ENCODE measurements at places on chromosomes 7 and 10.

DNA sequence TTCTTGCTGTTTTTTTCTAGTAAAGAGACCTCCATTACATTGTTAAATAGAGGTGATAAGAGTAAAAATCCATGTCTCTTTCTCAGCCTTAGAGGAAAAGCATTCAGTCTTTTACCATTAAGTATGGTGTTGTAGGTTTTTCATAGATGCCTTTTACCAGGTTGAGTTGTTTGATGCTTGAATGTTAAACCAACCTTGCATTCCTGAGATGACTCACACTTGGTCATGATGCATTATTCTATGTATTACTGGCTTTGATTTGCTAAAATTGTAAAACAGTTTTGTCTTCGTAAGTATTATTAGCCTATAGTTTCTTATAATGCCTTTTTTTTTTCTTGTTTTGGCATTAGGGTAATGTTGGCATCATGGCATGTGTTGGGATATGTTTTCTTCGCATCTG, 90.0 kb downstream of the ANKRD61 start:
- no peak for DNase-seq

DNA sequence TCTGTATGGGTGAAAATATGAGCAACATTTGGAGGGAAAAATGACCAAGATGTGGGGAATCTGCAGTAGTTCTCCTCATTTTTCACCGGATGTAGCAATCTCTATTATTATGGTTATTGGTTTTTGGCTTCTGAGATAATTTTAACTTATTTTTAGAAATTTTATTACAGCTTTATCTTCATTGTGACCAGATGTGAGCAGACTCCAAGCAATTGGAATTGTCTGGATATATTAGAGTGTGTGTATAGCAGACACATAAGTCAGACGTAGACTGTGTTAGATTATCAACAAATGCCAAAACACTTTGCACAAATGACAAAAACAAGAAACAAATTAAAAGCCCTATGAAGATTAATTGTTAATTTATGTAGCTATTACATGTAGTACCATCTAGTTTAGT, 249.1 kb downstream of the DNAJB9 start:
- no peak for DNase-seq

DNA sequence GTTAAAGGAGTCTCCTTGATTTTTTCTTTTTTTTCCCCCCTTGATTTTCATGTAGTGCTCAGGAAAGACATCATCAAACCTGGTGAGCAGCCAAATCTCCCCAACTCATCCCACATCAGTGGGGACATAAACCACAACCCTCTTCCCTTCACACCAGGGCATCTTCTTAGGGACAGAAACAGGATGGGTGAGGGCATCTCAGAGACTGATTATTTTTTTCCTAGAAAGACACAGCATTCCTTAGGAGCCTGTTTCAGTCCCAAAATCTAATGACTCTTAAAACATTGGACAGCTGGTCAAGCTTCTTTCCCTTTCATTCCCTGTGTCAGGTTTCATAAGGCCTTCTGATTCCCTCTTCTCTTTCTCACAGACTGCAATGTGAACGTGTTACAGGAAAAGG, 31.5 kb upstream of the GSAP start:
- no peak for DNase-seq

DNA sequence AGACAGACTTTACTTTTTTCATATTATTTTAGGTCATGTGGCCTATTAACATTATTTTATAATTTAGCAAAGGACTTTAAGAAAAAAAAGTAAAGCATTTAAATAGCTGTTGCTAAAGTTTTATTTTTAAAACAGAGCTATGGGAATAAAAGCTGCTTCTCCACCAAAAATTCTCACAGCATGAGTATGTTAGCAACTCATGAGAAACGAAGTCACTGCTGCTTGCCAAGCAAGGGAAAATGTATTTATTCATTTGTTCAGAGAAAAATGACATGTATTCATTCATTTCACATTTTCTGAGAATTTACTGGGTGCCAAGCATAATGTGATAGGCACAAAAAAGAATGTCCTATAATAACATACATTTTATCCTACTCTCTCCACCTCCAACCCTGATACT, 5.1 kb downstream of the LRRC72 start:
- peak; percentile 18 for DNase-seq

DNA sequence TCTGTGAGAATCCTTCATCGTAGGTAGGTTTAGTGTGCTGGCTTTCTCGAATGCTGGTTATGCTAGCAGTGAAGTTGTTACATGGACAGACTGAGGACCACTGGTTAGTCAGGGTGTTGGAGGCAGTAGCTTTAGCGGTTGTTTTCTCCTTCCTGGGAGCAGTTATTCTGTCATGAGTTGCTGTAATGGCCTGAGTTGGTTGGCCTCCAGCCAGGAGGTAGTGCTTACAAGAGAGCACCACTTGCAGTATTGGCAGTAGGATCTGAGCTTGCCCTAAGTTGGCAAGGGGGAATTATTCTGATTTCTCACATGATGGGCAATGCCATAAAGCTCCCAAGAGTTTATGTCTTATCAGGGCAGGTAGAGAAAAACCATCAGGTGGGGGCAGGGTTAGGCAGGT, 58.0 kb downstream of the IPMK start:
- DNase-seq = no peak

DNA sequence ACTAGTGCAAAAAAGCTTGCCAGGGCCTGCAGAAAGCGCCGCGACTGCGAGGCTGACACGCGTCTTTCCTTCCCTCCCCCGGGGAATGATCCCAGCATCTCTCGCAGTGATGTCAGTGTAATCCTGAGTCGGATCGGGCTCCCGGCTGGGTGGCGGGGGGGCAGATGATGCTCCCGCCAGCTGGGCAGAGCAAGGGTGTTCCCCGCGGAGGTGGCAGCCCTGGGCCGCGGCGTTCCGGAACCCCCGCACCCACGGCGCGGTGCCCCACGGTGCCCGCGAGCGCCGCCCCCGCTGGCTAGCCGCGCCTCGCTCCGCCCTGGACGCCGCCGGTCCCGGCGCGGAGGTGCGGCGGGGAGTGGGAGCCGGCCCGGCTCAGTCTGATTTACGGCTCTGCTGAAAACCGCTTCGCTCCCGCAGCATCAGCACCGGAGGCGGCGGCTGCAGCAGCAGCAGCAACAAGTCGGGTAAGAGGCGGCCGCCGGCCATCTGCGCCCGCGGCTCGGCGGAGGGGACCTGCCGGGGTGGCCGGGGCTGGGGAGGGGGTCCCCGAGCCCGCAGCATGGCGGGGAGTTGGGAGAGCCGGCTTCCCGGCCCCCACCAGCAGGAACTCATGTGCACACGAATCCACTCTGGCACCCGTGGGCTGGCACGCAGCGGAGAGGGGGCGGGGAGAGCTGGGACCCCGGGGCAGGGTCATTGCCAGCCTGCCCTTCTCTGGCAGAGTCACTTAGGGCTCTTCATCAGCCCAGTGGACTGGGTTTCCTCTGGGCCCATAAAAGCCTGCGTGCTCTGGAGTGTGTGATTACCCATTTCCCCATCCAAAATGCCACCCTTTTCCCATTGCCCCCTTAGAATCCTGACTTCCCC, at the start of gene ZNF365:
Gene ZNF365 (plus strand): TSS at position 375 of the 867 bp plus-strand sequence. CDS start 1,825 bp downstream, outside the sequence.
- peak; percentile 10 for DNase-seq

- DNase-seq = no peak
Observed at GRCh38 chr7:87202705-87203104, 16.8 kb downstream of the TMEM243 start.

DNA sequence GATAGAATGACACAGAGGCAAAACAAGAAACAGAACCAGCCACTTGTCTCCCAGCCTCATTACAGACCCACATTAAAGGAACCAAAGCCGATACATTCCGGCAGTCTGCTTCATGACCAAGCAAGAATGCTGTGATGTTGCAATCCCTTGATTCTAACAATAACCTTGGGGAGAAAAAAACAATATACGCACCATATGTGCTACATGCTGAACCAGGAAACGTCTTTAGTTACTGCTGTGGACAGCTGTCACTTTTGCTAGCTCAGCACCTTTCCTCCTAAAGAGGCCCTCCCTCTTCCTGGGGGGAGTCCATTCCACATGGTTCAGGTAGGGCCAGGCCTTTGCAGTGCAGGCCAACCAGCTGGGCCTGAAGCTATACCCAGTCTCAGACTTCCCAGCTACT, 79.1 kb downstream of the PRTFDC1 start:
- DNase-seq = peak; percentile 69

GRCh38 chr10:121155742-121156474, 304.7 kb downstream of the WDR11 start:
- DNase-seq = no peak

DNA sequence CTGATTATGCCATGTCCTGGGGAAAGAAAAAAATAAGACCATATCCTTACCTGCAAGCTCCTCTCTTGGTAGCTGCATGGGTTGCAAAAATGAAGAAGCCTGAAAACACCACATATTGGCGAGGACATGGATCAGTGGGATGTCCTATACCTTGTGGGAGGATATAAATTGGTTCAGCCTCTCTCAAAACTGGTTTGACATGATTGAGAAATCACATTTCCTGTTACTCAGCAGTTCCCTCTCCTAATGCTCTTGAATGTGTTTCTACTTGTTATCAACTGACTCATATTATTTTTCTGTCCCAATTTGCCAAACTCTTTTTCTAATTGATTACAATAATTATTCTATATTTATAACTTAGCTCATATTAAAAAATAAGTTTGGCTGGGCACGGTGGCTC, 380.2 kb downstream of the EXOC4 start:
- DNase-seq = peak; percentile 28

GRCh38 chr10:59954296-59954695, 47.9 kb upstream of the CCDC6 start:
- DNase-seq = no peak

- peak; percentile 24 for DNase-seq
Observed at GRCh38 chr7:4621396-4621795, 60.7 kb upstream of the FOXK1 start.

DNA sequence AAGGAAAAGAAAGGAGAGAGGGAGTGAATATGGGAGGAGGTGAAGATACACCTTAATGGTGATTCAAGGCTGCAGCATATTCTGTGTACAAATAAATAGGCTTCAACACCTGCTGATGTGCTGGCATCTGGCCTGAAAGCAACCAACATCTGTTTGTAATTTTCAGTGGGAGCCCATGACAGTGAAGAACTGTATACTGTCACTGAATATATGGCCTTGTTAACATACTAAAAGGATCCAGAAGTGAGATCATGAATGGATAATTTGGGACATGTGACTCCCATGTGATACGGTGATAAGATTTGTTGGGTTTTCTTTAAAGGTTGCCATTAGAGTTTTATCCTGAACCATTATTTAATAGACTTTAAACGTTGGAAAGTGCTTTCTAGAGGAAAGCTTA, 459.3 kb downstream of the CNTNAP2 start:
- no peak for DNase-seq

GRCh38 chr7:68793513-68793912, 804.8 kb upstream of the AUTS2 start:
- no peak for DNase-seq

DNA sequence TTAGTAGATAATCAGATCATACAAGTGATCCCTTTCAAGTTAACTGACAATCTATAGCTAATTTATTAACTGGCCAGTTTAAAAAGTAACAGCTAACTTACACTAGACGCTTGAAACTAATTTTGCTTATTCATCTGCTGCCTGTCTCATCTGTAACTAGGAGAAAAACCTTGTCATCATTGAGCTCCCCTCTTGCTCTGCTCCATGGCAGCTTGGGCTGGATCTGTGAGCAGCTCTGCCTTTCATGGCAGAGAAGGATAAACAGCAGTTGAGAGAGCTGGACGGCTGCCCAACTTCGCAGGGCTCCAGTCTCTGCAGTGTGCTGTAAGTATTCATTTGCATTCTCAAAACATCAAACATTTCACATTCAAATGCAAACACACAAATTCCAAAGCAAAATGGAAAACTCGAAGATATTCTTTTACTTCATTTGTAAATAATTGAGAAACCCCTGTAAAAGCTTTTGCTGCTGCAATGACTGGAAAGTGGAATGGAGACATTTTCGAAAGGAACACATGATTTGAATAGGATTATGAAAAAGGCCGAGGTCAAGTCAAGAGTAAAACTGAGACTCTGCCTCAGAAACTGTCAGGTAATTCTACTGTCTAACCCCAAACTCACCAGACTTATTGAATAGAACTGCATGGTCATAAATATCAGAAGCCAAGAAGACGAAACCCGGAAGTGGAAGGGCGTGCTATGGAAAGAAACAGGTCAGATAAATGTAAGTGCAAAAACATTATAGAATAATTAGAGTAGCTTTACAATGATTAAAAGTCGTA, 17.6 kb downstream of the SLC35B4 start:
- no peak for DNase-seq

- no peak for DNase-seq
Observed at GRCh38 chr10:124278356-124278755, 140.4 kb downstream of the OAT start.

DNA sequence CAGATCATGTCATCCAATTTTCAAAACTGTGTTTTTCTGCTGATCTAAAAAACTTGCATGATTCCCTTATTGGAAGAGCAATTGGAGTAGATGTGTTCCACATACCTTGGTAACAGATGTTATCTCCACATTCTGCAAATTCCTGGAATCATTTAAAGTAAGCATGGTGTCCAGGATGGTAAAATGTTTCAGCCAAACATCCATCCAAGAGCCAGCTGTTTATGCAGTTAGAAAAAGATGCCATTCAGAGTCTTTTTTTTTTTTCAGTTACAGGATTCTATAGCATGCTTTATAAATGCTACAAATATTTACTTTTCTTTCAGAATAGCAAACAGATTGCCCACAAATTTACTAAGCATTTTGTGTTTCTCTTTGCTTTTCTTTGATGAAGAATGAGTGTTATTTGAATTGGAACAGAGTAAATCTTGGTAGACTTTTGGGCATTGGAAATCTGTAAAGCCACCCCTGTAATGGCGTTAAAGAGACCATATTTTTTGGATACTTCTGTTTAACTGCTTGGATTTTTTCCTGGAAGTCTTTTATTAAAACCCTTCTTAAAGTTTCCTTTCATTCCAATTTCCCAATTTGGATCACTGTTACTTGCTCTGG, 149.8 kb downstream of the GNAT3 start:
- DNase-seq = no peak

DNA sequence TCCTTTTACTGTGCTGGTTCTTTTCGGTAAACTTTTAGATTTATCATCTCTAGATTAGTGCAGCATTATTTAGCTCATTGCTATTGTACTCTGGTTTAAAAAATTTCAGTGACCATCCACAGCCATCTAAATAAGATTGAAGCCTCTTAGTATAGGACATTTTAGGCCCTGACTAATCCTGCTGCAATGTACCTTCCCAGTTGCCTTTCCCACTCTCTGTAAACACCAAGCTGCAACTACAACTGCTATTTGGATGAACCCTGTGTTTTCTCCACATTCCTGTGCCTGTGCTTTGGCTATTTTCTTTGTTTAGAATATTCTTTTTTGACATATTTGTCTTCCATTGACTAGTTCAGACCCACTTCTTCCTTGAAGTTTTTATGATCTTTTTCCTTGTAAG, 314.6 kb downstream of the AUTS2 start:
- DNase-seq = no peak

- DNase-seq = no peak
Observed at GRCh38 chr7:151686826-151687225, 167.1 kb upstream of the RHEB start.

All from stromal cell of bone marrow (primary cell).